ENCODE measurements at places on chromosomes 4 and X.
A peak's percentile ranks its signal among the peaks of the same experiment; 100 is the strongest.

DNA sequence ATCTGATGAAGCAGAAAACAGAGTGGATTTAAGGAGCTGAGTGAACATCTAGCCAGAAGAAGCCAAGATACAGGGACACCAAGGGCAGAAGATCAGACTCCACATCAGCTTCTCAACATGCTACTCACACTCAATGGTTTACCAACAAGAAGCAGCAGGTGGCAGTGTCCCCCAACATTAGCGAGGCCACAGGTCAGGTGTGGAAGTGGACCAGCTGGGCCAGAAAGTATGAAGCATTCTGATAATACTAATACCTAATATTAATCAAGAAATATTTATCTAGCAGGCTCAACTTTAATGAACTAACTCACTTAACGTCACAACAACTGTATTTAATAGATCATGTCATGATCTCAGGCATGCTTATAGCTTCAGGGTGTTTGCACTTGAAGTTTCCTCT, 73.4 kb upstream of the TTC29 start:
- peak; percentile 71 for DNase-seq
- H3K27me3 ChIP-seq, result no peaks in the 10 kb centered on the region
- H3K4me1 ChIP-seq, result no peaks in the 10 kb centered on the region
- H3K27ac ChIP-seq, result no peak overlapping the region
- no peak overlapping the region for H3K4me3 ChIP-seq
- no peaks in the 10 kb centered on the region for H3K36me3 ChIP-seq

DNA sequence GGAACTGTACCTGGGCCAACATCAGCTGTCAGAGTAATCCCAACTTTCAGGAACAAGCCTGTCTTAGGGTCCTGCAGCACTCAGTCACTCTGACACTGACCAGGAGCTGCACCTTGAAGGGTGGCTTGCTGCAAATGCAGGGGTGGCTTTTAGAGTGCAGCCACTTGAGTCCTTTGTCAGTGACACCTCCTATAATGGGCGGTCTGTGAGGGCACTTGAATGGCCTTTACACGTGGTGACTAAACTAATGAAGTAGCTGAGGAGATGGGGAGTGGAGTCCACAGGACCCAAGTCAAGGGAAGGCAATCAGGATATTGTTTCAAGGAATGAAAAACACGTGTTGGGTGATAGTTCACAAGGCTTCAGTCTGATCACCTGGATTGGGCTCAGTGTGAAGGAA, 11.1 kb upstream of the LNX1 start:
- no peak overlapping the region for H3K27ac ChIP-seq
- no peaks in the 10 kb centered on the region for H3K4me1 ChIP-seq
- no peaks in the 10 kb centered on the region for H3K36me3 ChIP-seq
- H3K4me3 ChIP-seq, result no peak overlapping the region
- H3K27me3 ChIP-seq, result no peaks in the 10 kb centered on the region

DNA sequence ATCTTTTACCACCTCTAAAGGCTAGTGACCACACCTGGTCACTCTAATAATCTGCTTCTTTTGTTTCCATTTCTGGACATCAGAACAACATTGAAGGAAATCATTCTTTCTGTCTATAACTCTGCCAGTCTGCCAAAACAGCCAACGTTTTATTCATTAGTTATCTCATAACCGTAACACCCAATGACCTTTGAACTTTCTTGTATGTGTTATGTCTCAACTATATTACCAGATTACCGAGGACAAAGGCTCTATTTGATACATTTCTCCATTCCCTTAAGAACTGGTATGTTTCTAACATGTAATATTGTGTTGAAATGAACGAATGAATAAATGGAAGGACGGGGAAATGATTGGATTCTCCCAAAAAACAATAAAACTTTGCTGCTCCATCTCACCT, 152.7 kb downstream of the GABRB1 start:
- H3K27ac ChIP-seq, result no peak overlapping the region
- no peaks in the 10 kb centered on the region for H3K36me3 ChIP-seq
- H3K4me1 ChIP-seq, result no peaks in the 10 kb centered on the region
- DNase-seq, result no peak
- H3K4me3 ChIP-seq, result no peak overlapping the region
- H3K27me3 ChIP-seq, result no peaks in the 10 kb centered on the region

DNA sequence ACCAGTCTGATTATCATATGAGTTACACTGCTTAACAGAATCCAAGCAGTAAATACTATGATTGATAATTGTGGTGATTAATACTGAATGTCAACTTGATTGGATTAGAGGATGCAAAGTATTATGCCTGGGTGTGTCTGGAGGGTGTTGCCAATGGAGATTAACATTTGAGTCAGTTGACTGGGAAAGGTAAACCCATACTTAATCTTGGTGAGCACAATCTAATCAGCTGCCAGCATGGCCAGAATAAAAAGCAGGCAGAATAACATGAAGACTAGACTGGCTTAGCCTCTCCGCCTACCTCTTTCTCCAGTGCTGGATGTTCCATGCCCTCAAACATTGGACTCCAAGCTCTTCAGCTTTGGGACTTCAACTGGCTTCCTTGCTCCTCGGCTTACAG, 961.3 kb downstream of the ADGRL3 start:
- H3K4me1 ChIP-seq, result no peaks in the 10 kb centered on the region
- no peak overlapping the region for H3K27ac ChIP-seq
- H3K36me3 ChIP-seq, result no peaks in the 10 kb centered on the region
- H3K4me3 ChIP-seq, result no peak overlapping the region
- no peak for DNase-seq
- H3K27me3 ChIP-seq, result no peaks in the 10 kb centered on the region

DNA sequence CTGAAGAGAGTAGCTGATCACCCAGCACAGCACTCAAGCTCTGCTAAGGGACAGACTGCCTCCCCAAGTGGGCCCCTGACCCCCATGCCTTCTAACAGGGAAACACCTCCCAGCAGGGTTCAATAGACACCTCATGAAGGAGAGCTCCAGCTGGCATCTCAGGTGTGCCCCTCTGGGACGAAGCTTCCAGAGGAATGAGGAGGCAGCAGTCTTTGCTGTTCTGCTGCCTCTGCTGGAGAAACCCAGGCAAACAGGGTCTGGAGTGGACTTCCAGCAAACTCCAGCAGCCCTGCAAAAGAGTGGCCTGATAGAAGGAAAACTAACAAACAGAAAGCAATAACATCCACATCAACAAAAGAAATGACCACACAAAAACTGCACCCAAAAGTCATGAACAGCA, 412.8 kb downstream of the PRDM5 start:
- no peak overlapping the region for H3K27ac ChIP-seq
- no peaks in the 10 kb centered on the region for H3K4me1 ChIP-seq
- no peaks in the 10 kb centered on the region for H3K36me3 ChIP-seq
- no peak for DNase-seq
- no peak overlapping the region for H3K4me3 ChIP-seq
- no peaks in the 10 kb centered on the region for H3K27me3 ChIP-seq

- H3K27me3 ChIP-seq, result peaks cover 40% of the 10 kb centered on the region
- no peaks in the 10 kb centered on the region for H3K36me3 ChIP-seq
- no peak overlapping the region for H3K27ac ChIP-seq
- no peak overlapping the region for H3K4me3 ChIP-seq
- no peak for DNase-seq
Observed at GRCh38 chr4:1490654-1491327, 84.5 kb upstream of the NKX1-1 start.

DNA sequence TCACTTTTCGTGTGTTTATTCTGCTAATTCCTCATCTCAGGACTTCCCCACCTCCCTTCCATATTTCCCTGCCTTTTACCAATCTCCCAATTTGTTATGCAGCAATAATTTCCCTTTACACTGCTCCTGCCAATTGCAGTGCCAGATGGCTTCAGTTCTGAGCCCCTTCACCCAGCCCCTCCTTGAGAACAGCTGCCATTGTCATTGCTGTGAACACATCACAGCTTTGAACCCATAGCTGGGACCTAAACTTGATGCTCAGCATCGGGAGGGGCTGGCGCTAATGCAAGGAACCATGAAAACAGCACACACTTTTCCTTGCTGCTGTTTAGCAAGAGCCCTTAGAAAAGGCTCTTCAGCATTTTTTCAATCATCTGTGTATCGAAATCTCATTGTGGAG, 104.9 kb downstream of the ALPK1 start:
- no peak for DNase-seq
- H3K27ac ChIP-seq, result no peak overlapping the region
- H3K27me3 ChIP-seq, result no peaks in the 10 kb centered on the region
- H3K4me3 ChIP-seq, result no peak overlapping the region

DNA sequence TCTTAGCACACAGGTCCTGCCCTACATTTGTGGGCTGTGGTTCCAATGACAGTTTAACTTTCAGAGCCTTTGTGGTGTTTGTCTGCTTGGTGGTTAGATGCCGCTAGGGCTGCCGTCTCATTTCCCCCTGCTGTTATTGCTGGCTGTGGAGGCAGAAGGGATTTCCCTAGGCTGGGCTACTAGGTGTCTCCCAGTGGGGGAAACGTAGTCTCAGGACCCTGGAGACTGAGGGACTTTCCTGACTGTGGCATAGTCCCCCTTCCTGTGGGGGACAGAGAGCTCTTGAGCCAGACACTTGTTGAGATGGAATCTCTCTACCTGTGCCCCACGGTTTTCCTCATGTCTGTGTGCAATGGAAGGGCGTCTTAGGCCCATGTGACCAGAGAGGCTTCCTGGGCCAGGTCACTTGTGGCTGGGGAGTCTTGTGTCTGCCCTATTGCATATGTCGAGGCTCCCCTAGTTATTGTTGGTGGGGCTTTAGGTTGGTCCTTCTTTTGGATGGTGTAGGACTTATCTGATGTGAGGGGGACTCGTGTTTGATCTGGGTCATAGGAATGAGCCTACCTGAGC, 68.2 kb downstream of the ARHGAP10 start:
- no peak for DNase-seq
- no peaks in the 10 kb centered on the region for H3K4me1 ChIP-seq
- H3K36me3 ChIP-seq, result no peaks in the 10 kb centered on the region
- no peak overlapping the region for H3K27ac ChIP-seq
- H3K27me3 ChIP-seq, result no peaks in the 10 kb centered on the region
- no peak overlapping the region for H3K4me3 ChIP-seq

DNA sequence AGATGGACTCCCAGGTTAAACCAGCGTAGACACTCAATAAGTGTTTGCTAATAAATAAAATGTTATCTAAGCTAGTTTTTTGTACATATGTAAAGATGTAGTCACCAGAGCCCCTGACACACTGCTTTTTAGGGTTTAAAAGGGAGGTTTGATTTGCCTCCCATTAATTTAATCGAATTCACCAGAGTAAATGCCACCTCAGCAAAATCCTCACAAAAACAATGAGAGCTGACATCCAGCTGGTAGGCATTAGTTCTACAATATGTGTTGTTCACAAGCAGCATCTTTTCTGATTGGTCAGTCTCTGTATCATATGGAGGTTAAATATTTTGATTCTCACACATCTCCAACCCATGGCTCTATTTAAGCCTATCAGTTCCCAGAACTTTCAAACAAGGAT, 382.6 kb downstream of the CENPC start:
- H3K27me3 ChIP-seq, result no peaks in the 10 kb centered on the region
- H3K4me1 ChIP-seq, result no peaks in the 10 kb centered on the region
- no peak overlapping the region for H3K4me3 ChIP-seq
- no peak for DNase-seq
- no peak overlapping the region for H3K27ac ChIP-seq

DNA sequence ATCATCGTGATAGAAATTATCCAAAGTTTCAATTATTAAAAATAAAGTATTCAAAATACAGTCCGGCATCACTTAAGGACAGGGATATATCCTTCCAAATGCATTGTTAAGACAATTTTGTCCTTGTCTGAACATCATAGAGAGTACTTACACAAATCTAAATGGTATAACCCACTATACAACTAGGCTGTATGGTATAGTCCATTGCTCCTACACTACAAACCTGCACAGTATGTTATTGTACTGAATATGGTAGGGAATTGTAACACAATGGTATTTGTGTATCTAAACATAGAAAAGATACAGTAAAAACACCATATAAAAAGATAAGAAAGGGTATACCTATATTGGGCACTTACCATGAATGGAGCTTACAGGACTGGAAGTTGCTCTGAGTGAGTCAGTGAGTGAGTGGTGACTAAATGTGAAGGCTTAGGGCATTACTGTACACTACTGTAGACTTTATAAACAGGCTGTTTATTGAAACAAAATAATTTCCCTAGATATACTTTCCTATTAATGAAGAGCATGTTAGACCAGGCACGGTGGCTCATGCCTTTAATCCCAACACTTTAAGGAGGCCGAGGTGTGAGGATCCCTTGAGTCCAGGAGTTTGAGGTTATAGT, 44.8 kb upstream of the PTPN13 start:
- no peaks in the 10 kb centered on the region for H3K36me3 ChIP-seq
- H3K4me1 ChIP-seq, result no peaks in the 10 kb centered on the region
- no peak for DNase-seq
- H3K4me3 ChIP-seq, result no peak overlapping the region
- no peak overlapping the region for H3K27ac ChIP-seq
- H3K27me3 ChIP-seq, result no peaks in the 10 kb centered on the region

DNA sequence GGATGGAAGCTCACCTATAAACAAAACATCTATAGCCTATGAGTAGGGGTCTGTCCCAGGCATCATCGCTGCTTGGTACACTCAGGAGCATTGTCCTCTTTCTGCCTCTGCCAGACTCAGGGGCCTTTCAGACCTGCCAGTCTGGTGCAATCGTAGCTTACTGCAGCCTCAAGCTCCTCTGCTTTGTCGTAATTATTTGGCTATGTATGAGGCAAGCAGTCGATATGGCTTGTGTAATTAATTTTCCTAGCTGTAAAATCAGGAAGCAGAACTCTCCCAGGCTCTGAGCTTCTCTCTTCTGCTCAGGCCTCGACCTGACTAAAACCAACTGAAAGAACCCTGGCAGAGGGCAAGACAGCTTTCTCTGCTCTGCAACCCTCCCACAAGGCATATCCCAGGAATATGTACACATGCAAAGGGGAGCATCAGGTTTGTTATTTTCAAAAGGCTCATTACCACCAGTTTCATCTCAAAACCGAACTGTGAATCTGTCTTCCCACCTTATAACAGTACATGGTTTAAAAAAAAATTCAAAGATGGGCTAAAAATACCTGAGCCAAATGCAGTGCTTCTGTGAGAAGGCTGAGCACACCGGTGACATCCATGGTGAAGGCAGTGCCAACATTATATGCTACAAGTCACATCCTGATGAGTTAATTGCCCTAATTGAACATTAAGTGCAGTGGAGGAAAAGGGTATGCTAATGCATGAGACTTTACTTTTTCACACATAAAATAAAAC, 309.2 kb upstream of the EMCN start:
- DNase-seq, result no peak
- H3K36me3 ChIP-seq, result no peaks in the 10 kb centered on the region
- no peak overlapping the region for H3K4me3 ChIP-seq
- H3K4me1 ChIP-seq, result no peaks in the 10 kb centered on the region
- H3K27me3 ChIP-seq, result no peaks in the 10 kb centered on the region

GRCh38 chr4:110005461-110006056, 92.9 kb downstream of the EGF start:
- H3K27ac ChIP-seq, result no peak overlapping the region
- H3K36me3 ChIP-seq, result no peaks in the 10 kb centered on the region
- H3K27me3 ChIP-seq, result no peaks in the 10 kb centered on the region
- DNase-seq, result no peak

Data from sigmoid colon (tissue), 7 donors.